ENCODE measurements at places on chromosomes 1 and 21.

DNA sequence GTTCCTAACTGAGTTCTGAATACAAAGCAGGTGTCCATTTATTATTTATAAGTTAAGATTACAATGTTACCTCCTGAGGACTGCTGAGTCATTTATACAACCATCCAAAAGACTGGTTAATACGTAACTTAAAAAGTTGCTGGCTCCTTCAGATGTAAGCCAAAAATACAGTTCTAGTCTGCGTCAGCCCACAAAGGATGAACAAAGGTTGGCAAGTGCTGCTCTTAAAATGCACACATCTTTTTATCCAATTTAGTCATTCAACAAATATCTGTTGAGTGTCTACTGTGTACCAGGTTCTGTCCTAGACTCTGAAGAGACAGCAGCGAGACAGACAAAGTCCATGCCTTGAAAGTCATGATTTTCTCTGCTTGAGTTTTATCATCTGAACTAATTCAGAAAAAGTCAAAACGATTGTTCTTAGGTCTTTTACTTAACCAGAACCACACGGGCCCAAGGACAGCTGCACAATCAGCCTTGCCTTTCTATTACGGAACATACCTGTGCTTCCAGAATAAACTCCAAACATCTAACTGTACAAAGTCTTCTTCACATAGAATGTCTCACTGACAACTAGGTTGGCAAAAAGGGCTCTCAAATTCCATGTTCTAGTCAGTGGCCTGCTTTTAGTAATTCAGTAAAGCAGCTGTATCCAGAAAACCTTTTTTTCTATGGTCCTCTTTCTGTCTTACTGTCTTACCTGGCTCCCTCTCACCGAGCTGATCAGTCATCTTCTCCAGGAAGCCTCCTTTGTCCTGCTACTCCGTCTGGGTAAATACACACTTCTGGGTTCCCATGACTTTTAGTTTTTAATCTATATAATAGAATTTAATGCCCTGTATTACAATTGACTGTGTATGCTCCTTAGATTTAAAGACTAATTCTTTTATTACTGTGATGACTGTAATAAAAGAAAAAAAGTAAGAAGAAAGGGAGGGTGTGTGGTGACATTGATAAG is 15.5 kb upstream of the CNN3 start:
- DNase-seq: no peak

GRCh38 chr1:39657402-39657801 is 14.5 kb downstream of the NT5C1A start:
- no peak for DNase-seq

DNA sequence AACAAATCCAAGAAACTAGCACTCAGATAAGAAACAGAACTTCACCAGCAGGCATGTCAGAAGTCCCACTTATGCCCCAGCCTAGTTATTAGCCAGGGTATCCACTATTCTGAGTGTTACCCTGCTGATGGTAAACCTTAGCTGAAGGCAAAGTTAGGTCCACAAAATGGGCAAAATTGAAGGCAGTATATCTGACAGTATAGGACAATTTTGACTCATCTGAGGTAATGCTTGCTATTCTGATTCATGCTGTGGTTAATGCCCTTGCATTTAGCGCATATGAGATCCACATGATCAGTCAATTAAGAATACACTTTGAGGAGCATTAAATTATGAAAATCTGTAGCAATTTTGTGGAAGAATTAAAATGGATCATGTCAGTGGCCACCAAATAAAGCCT is 15.1 kb downstream of the IFI44 start:
- DNase-seq: no peak

DNA sequence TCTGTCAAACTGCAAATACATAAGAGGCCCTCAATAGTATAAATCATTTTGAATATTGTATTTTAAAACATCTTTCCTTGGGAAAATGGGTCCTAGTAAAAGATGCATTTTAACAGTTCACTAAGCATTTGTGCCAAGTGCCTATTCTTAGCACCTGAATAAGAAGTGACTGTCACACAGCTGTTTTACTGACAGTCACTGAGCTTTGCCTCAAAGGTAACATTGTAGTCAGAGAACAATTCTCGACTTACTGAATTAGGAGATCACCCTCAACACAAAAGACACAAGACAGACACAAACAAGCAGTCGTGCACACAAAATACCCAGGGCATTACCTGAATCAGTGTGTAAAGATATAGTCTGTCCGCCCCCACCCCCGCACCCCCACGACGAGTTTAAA is 408 bp downstream of the ESRRG start:
- DNase-seq: no peak

DNA sequence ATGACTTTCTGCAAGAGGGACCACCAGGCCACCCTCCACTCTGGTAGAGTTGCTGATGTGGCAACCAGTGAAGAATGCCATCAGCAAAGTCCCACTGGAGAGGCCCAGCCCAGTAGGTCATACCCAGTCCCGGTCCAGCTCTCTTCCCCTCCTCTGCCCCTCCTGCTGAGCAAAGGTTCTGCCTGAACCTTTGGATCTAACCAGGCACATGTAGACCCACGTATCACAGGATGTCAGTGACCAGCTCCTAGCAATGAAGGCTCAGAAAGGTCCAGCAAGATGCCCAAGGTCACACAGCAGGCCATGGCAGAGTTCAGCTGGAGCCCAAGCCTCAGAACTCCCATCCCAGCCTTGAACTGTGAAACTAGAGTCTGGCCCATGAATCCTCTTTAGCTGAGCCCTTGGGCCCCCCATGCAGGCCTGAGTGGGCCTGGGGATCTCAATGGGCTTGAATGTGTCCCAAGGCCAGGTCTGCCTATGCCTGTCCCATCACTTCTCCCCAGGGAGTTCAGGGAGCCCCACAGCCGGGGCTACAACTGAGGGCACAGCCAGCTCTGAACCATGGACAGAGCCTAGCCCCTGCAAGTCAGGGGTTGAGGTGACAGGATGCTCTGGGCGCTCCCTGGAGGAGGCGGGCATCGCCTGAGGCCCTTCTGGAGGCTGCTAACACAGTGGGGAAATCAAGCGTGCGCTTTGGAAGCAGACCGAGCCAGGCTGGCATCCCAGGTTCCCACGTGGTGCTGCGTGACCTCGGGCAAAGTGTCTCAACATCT is 21.4 kb upstream of the PADI1 start:
- DNase-seq: no peak

- DNase-seq: no peak
Observed at GRCh38 chr1:173267453-173267945, 60.4 kb upstream of the TNFSF4 start.

DNA sequence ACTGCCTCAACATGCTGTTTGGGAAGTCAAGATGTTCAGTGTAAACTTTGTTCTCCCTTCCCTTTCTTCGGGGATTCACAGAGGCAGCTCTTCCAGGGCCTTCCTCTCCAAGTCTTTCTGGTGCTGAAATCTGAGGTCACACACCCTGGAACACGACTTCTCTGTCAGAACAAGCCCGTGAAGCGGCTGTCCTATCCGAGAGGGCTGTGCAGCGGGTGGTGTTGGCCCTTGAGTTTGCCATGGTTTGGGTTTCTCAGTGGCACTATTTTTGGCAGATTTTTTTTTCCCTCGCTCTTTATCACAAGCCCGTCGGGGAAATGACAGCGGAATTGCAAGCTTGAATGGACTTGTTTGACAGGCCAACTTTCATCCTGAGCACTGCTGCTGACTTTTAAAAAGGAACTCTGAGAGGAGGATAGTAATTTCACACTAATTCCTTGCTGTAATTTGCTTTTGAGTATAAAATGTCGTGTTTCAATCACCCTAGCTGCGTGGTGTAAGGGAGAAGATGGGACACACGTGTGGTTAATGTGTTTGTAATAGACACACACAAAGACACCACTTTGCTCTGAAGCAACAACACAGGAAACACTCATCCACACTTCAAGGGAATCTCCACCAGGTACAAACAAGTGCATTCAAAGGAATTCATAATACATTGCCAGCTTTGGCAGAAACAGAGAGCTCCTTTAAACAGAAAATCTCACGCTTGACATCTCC is 60.1 kb upstream of the TARBP1 start:
- no peak for DNase-seq
